ENCODE measurements at places on chromosomes 7 and 10.
A peak's percentile ranks its signal among the peaks of the same experiment; 100 is the strongest.

- DNase-seq: no peak
These were observed 65.4 kb upstream of the DNAJB6 start for GRCh38 chr7:157271315-157271990.

DNA sequence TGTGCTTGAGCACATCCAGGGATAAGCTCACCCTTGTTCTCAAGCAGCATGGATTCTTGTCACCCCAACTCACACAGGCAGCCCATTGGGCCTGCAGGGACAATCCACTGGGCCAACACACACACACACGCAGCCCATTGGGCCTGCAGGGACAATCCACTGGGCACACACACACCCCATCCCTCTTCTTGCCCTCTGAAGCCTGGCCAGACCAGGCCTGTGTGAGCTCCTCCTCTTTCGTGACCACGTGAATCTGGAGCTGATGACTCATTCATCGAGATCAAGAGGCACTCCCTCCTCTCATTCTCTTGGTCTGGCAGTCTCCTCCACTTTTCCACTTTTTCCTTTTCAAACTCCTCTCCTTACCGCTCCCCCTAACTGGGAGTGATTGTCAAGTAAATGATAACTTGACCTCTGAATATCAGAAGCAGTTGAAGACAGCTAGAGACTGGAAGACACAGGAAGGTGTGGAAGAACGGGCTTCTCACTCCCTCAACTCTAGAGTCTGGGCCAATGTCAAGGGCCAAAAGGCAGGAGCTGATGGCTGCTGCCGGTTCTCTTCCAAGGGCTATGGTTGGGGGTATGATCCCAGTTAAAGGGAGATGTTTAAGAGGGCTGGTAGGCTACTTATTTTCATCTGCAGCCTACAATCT, 89.7 kb downstream of the HIPK2 start:
- DNase-seq: no peak

- peak; percentile 60 for DNase-seq
These were observed 69.4 kb downstream of the CPED1 start for GRCh38 chr7:121057878-121058277.

- peak; percentile 61 for DNase-seq
These were observed 186.4 kb downstream of the FAM107B start for GRCh38 chr10:14588084-14588937.

- peak; percentile 82 for DNase-seq
These were observed 33.4 kb downstream of the OGDH start for GRCh38 chr7:44639671-44640321.

DNA sequence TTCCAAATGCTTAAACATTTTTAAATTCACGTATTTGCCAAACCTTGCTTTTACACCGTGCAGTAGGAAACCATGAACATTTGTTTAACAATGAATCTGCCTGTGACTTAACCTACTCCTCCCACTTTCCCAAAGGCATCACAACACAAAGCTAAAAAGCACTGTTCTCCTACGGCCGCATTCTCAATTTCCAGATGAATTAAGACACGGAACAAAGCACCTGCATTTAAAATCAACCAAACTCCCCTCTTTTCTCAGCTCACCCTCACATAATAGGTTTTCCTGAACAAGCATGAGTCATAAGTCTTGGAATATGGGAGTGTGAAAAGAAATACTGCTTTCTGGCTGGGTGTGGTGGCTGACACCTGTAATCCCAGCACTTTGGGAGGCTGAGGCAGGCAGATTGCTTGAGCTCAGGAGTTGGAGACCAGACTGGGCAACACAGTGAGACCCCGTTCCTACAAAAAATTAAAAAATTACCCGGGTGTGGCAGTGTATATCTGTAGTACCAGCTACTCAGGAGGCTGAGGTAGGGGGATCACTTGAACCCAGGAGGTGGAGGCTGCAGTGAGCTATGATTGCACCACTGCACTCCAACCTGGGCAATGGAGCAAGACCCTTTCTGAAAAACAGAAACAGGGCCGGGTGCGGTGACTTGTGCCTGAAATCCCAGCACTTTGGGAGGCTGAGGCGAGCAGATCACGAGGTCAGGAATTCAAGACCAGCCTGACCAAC, 51.7 kb upstream of the CYTH3 start:
- no peak for DNase-seq

GRCh38 chr10:46052057-46052790, 6.2 kb upstream of the MSMB start:
- peak; percentile 59 for DNase-seq

- DNase-seq: peak; percentile 39
These were observed 60.9 kb upstream of the NKX6-2 start for GRCh38 chr10:132846631-132847415.

- DNase-seq: no peak
These were observed 7.8 kb downstream of the NODAL start for GRCh38 chr10:70433581-70434280.

- DNase-seq: peak; percentile 71
These were observed 34.3 kb upstream of the BTBD16 start for GRCh38 chr10:122236690-122237306.

GRCh38 chr10:90866050-90866598, 5.7 kb upstream of the RPP30 start:
- no peak for DNase-seq

- DNase-seq: no peak
These were observed 83.2 kb downstream of the MLLT10 start for GRCh38 chr10:21617267-21617666.

DNA sequence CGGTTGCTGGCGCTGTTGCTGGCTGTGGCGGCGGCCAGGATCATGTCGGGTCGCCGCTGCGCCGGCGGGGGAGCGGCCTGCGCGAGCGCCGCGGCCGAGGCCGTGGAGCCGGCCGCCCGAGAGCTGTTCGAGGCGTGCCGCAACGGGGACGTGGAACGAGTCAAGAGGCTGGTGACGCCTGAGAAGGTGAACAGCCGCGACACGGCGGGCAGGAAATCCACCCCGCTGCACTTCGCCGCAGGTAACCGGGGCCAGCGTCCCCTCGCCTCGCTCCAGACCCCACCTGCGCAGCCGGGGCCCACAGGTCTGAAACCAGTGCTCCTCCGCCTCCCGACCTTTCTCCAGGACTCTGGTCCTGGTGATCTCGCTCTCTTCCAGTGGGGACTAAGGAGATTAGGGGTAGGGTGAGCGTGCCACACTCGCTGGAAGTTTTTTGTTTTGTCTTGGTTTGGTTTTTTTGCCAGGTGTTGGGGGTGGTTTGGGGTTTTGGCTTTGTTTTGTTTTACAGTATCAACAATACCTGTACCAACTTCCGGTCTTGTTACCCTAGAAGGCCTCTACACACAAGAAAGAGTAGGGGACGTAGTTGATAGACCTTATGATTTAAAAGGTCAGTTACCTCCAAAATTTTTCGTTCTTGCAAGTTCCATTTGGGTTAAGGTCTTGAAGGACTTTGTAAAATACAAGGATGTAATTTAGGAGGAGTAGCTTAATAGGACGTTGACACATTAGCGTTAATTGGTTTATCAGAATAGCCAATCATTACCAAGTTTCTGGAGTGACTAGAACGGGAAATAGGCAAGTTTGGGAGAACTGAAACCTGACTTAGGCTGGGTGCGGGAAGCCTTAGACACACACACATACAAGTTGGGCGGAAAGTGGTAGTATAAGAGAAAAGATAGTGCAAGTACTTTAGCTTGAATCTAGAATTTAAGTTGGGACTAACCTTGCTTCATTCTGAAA, 704 bp downstream of the TNKS2 start:
- DNase-seq: peak; percentile 70

- DNase-seq: no peak
These were observed 38.8 kb upstream of the MYL10 start for GRCh38 chr7:101667920-101668319.

DNA sequence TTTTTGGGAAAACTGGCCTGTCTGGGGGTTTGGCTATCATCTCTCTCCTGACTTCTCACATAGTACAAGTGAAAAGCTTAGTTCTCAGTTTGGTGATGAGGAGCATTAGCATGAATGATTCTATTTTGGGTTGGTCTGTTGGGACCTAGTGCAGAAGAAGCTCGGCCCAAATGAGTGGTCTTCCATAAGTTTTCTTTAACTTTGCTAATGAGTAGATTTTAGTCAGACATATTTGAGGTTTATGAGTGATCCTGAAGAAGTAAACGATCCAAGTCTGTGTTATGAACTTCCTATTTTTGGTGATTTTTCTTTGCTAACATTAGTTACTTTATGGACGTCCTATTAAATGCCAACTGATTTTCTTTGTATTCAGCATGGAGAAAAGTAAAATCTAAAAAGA, 51.7 kb upstream of the CALD1 start:
- no peak for DNase-seq

DNA sequence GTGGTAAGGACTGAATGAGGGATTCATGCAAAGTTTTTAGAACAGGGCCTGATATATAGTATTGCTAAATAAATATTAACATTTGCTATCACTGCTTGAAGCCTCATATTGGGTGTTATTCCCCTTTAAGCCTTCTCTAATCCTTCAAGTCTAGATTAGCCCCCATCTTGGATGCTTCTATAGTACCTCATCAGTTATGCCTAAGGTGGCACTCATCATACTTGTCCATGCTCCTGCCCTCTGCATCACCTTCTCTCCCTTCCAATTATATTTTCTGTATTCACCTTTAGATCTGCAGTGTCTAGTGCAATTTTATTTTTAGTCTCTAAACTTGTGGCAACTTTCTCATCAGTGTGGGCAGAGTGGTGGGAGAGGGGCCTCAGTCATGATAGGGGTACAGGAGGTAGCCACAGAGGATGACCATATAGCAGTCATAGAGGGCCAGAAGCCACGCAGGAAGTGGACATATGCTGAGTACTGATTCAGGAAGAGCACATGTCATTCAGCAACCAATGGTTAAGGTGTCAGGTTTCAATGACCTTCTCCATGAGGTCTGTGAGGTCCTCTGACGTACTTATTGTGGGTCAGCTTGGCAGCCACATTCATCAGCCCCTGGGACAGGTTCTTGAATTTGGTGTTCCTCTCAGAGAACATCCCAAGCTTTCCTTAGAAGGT, 2.5 kb downstream of the ENTPD1 start:
- DNase-seq: no peak

DNA sequence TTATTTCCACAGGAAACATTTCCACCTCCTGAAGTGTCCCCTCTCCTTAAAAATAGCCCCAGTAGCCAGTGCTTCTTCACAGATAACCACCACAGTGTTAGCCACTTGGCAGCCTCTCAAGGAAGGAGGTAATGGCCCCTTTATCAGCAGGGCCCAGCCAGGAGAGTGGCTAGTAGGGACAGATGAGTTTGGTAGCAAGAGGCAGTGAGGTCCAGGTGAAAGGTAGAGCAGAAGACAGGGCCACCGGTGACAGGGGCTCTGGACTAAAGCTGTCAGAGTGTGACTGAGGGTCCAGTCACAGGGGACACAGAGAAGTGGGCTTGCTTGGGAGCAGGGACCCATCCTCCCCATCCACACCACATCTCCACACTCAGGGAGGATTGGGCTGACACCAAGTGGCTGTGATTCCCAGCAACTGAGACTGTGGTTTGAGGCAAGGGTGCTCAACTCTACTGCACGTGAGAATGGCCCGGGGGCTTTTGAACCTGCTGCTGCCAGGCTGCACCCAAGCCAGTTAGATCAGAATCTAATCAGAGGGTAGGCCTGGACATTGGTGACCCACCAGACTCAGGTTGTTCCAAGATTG, 52.2 kb downstream of the C10orf120 start:
- peak; percentile 37 for DNase-seq

DNA sequence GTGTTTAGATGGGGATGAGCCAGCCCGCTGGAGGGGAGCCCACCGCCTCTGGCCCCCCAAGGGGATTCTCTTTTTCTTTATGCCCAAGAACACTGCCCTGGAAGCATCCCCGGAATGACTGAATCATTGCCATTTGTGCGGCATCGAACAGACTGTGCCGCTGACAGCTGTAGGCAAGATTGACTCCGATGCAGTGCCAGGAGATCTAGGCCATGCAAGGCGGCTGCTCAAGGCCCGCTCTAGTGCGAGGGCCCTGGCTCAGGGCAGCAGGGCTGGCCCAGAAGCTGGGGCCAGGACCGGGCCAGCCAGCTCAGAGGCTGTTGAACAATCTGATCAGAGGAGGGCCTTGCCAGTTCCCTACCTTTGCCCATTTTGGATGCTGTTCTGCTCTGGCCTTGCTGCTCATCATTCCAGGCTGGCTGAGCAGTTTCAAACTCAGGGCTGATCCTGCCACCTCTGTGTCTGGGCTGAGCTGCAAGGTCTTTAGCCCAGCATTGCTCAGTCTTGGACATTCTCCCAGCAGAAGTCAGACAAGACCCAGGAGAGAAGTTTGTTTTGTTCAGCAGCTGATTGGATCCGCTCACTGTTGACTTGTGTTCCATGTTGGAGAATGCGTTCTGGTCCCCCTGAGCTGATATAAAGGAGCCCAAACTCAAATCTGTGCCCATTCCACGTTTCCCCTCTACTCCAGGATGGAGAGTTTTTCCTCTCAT, 485.3 kb upstream of the GALNT17 start:
- no peak for DNase-seq

GRCh38 chr10:26952094-26952493, 91.3 kb upstream of the ABI1 start:
- no peak for DNase-seq

- no peak for DNase-seq
These were observed 21.4 kb downstream of the KDM7A start for GRCh38 chr7:140155428-140155827.

GRCh38 chr7:117247809-117248208, 75.0 kb downstream of the WNT2 start:
- DNase-seq: no peak

- DNase-seq: no peak
These were observed 46.2 kb upstream of the ZNF716 start for GRCh38 chr7:57403601-57404342.

GRCh38 chr7:44309271-44310091, 15.9 kb downstream of the CAMK2B start:
- peak; percentile 82 for DNase-seq

- peak; percentile 66 for DNase-seq
These were observed 28.8 kb upstream of the GPR26 start for GRCh38 chr10:123637326-123637880.

- no peak for DNase-seq
These were observed 244.8 kb downstream of the BICC1 start for GRCh38 chr10:58757352-58758065.

DNA sequence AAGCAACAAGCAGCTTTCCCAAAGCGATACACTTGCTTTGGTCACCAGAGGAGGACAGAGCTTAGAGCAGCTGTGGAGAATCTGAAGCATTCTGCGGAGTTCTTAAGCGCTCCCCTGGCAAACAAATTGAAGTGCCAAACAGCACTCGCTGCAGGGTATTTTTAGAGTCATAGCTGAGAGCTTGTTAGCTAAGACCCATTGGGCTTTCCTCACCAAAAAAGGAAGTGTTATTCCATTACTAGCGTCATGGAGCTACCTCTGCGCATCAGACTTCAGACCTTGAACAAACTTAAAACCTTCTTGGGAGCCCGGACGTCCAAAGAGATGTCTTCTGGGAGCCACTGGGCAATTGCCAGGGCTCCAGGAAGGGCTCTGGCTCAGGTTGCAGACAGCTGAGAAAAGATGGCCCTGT, 23.2 kb upstream of the BMPR1A start:
- DNase-seq: no peak

- no peak for DNase-seq
These were observed 54.9 kb downstream of the PTEN start for GRCh38 chr10:87918254-87918859.

GRCh38 chr10:131645756-131646155, 255.1 kb upstream of the PPP2R2D start:
- peak; percentile 37 for DNase-seq

GRCh38 chr7:142112086-142112485, 568 bp downstream of the MGAM2 start:
- DNase-seq: no peak

- no peak for DNase-seq
These were observed 46.9 kb downstream of the AP3M1 start for GRCh38 chr10:74103560-74104258.

All from islet precursor cell (in vitro differentiated cells).